T1000 (cell line): ENCODE measurements at places on chromosomes 6 and 20.

- no peak for DNase-seq
Observed at GRCh38 chr20:23125625-23126191, 39.6 kb upstream of the CD93 start.

GRCh38 chr6:130046671-130047070 lies 28.3 kb downstream of the L3MBTL3 start:
- DNase-seq: no peak

DNA sequence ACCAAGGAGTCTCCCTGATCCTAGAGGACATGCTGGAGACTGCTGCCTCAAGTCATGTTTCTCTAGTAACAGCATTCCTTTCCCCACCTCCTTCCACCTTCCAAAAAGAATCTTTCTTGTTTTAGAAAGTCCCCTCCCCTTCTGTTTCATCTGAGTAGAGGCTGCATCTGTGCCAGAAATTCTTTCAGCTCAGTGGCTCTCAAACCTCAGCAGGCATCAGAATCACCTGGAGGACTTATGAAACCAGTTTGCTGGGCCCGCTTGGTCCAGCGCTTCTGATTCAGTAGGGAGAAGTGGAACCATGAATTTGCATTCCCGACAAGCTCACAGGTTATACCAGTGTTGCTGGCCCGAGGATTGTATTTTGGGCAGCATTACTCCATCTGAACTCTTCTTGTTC lies 55.1 kb downstream of the TMEM200A start:
- no peak for DNase-seq

DNA sequence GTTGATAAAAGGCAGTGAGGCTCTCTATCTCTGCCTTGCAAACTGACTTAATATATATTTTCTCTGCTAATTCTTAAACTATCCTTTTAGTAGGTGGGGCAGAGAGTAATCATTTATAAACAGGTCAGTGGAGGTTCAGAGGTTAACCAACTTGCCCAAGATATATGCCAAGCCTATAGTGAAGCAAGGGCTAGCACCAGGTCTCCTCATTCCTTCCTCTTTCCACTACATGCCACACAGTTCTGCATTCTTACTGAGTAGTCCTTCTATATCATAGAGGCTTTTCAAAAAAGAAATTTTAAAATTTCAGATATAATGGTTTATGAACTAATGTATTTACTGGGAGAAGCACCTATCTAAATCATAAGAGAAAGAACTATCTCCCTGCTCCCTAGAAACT lies 8.5 kb downstream of the ARG1 start:
- no peak for DNase-seq

DNA sequence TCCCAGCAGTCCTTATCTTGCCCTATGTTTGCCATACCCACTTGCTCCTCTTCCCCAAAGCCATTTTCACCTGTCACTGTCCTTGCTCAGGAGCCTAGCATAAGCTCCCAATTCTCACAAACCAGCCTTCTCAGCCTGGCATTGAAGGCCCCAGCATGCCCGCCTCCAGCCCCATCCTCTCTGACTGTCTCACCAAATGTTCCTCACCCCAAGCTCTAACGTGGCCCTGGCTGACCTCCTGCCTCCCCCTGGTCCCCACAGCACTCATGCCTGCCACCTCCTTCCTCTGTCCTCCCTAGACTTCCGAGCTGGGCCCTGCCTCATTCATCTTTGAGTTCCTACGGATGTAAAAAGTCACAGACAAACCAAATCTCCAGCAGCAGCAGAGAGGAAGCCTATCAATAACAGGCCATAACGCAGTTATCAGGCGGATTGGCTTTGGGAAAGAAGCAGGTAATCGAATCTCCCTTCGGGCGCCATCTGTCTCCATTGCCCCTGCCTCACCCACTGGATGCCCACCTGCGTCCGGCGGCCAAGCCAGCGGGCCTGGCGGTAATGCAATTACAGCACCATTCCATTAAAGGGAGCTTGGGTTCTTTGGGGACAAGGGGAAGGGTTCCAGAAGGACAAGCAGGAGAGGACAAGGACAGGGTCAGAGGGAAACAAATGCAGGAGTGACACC lies 104.4 kb downstream of the MRPL14 start:
- no peak for DNase-seq

- DNase-seq: no peak
Observed at GRCh38 chr6:132410830-132411229, 9.6 kb upstream of the MOXD1 start.

DNA sequence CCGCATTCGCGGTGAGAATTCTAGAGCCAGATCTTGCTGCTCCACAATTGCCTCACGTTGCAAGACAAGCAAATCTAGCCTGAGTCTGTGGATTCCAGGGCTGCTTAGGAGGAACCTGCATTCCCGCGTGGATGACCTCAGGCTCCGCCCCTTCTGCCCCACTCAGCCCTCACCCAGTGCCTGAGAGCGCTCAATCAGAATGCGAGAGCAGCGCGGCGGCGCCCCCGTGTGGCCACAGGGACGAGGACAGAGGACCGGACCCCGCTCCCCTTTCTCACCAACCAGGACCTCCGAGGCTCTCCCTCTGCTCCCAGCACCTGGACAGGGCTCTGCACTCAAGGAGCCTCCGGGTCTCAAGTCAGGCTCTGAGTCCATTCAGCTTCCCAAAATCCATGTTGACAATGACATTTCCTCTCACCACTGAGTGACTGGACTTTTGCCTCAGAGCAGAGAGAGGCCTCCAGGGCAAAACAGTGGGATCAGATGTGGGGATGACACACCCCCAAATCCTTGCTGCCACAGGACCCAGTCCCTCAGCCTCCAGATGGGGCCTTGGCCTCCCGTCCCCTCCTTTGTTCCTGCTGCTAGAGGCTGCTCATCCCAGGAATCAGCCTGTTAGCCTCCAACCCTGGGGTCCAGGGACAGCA lies 52.0 kb downstream of the RPP21 start:
- peak; percentile 32 for DNase-seq

- DNase-seq: no peak
Observed at GRCh38 chr6:10643201-10643651, 51.2 kb downstream of the C6orf52 start.

- DNase-seq: no peak
Observed at GRCh38 chr6:77450924-77451323, 12.4 kb downstream of the HTR1B start.

DNA sequence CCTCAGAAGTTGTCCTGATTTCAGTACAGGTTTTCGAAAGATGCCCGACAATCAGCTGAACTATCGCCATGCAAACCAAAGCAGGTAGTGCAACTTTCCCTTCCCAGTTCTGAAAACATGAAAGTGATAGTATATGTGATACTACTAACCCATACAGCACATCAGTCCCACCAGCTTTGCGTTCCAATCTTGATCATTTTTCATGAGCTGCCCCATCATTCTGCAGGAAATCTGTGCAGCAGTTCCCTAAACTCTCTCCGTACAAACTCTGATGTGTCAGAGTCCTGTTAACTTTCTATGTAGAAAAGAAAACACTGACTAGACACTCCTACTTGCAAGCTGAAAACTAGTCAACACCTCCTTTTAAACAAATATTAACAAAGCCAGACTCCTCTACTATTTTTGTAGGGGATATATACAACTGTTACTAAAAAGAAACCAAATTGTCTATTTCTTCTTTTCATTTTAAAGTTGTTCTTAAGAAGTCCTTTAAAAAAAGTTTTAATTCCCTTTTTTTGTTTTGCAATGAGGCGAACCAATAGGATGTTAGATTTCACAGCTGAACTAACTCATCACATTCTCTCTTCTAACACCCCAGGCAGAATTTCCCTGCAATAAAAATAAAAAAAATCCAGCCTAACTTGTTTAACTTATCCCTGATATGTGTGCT lies 99.6 kb upstream of the DST start:
- DNase-seq: no peak

DNA sequence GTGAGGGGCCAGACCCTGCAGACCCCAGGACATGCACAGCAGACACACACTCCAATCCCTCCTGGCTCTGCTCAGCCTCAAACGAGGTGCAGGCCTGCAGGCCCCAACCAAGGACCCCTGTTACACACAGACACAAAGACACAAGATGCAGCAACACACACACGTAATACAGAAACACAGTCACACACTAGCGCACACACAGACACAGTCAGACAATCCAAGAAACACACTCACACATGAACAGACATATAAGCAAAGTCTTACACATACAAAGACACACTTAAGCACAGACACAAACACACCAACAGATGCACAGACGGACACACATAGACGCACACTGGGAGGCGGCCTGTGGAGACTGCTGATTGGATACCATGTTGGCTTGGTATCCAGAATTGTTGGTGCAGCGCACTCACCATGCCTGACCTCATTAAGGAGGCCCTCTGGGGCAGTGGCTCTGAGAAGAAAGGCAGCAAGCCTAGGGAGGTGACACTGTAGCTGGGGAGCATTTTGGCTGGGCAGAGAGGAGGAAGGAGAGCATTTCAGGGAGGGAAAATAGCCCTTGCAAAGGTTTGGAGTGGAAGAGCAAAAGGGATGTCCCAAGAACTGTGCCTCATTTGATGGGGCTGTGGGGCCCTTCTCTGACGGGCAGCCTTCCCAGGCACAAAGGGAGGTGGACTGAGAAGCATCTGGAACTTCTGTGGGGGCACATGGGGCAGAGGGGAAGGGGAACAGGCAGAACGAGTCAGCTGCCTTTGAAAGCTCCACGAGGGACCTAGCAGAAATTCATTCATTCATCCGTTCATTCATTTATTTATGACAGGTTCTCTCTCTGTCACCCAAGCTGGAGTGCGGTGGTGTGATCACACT lies 1.4 kb upstream of the HSPA12B start:
- DNase-seq: no peak

DNA sequence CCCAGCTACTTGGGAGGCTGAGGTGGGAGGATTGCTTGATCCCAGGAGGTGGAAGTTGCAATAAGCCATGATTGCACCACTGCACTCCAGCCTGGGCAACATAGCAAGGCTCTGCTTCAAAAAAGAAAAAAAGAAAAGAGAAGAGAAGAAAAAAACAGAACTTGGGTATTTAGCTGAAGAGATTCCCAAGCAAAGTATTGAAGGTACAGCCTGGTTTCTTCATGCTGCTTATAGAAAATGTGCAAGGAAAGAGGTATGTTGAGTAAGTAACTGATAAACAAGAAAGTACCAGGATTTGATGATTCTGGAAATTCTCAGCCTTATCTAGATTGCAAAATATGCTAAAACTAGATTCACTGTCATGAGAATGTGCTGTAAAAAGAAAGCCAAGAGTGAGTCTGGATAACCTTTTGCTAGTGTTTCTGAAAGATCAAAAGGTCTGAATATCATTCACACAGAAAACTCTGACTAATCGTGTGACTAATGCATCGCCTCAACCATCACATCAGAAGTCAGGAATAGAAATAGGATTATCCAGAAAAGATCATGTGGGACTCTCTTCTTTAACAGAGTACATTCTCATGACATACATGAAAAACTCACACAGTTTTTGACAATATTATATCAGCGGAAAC lies 32.4 kb upstream of the NOP56 start:
- DNase-seq: no peak

DNA sequence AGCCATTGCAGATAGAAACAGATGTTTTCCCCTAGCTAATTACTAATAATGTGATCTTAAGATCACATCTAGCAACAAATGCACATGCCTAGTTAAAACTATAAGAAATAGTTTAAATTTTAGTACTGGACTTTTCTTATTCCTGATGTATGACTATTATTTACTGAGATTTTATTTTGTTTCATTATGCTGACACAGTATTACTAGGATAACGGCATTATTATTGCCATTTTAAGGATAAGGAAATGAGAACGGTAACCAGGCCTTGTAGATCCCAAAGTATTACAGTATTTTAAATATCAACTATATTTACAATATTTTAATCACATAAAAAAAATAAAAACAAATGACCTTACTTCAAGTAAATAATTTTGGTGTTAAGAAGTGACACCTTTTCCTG lies 240.3 kb downstream of the ADGRB3 start:
- no peak for DNase-seq

GRCh38 chr20:16528078-16528477 lies 45.2 kb downstream of the KIF16B start:
- DNase-seq: peak; percentile 23

GRCh38 chr6:52391599-52391998 lies 28.5 kb upstream of the EFHC1 start:
- DNase-seq: no peak

DNA sequence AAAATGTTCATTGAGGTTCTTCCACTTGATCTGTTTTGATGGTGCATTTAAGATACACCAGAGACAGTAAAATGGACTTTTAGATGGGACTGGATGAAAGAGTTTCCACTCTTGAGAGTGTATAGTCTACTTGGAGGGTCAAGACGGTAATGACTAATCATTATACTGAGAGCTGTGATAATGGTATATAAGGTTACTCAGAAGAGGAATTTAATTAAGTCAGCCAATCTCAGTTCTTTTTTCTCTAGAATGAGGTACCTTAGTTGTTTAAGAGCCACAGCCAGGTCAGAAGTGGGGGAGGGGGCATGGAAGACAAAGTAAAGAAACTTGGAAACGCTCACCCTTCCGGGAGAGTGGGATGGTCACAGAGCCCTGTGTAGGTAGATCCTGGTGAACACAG lies 123.9 kb downstream of the MAP3K4 start:
- no peak for DNase-seq

- DNase-seq: no peak
Observed at GRCh38 chr20:33393609-33394008, 7.7 kb downstream of the CDK5RAP1 start.

DNA sequence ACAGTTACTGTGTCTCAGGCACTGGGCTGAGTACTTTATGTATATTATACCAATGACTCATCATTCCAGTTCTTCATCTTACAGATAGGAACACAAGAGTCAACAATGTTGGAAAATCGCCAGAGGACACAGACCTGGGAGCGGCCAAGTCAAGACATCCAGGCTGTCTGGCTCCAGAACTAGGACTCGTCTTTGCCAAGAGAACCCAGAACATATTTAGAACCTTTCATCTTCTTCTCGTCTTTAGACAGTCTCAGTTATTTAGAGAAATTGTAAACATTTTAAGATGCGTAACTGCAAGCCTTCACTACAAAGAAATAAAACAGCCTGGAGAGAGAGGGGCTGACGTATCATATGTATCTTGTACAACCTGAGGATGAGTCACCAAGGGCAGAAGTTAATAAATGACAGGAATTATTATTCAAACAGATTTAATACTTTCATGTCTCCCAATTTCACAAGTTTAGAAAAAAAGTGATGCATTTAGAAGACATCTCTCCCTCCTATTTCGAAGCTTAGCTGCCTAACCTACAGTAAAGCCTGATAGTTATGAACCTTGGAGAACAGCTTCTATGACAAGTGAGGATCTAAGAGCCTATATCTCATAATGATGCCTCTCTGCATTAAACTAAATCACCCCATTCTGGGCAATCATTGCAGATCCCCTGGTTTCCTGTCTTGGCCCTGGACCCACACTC lies 43.4 kb downstream of the SLC22A3 start:
- peak; percentile 35 for DNase-seq
